Cerebellar cortex (tissue), 1 donor: ENCODE measurements at places on chromosomes 3 and 15.

DNA sequence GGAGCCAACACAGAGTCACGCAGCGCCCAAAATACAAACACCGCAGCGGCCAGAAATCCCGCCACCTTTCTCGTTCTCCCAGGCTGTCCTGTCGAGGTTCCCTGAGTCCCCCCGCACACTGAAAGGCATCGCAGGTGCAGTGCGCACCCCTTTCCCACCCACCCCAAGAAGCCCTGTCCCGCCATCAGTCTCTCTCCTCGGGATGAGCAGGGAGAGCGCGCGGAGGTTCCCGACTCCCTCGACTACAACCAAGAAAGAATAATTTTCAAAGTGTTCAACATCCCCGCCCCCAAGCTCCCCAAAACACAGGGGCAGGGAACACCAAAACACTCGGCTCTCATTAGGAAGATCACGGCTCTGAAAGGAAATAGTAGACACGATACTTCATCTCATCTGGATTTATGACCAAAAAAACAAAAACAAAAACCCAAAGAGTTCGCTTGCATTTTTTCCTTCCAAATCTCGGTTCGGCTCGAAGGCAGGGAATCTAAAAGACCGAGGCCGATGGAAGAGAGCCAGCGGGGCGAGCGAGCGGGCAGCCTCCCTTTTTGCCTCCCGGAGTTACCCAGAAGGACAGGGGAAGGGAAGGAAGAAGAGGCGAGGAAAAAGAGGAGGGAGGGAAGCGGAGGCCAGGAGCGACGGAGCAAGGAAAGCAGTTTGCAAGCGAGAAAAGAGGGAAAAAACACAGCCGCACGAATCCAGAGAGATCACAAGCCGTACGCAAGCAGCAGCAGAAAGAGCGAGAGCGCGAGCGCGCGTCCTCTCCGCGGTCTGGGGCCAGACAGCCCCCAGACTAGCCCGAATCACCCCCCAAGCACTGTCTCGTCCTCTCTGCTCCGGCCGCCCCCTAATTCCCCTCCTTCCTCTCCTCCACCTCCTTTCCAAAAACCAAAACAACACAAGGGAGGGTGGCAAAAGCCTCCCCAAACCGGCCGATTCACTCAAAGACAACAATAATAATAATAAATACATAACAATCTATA is 808 bp downstream of the BCL6 start:
- DNase-seq: peak; percentile 68

DNA sequence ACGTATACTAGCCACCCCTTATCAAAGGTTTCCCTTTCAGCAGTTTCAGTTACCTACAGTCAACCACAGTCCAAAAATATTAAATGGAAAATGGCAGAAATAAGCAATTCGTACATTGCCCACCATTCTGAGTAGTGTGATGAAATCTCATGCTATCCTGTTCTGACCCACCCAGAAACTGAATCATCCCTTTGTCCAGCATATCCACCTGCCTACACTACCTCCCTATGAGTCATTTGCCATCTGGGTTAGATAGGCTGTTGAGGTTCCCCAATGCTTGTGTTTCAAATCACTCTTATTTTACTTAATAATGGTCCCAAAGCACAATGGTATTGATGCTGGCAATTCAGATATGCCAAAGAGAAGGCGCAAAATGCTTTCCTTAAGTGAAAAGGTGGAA is 15.3 kb upstream of the PHC3 start:
- no peak for DNase-seq

- DNase-seq: no peak
These were observed 332.4 kb upstream of the TLE3 start for GRCh38 chr15:70430069-70430468.

GRCh38 chr3:41920406-41920965 is 41.4 kb downstream of the ULK4 start:
- no peak for DNase-seq

DNA sequence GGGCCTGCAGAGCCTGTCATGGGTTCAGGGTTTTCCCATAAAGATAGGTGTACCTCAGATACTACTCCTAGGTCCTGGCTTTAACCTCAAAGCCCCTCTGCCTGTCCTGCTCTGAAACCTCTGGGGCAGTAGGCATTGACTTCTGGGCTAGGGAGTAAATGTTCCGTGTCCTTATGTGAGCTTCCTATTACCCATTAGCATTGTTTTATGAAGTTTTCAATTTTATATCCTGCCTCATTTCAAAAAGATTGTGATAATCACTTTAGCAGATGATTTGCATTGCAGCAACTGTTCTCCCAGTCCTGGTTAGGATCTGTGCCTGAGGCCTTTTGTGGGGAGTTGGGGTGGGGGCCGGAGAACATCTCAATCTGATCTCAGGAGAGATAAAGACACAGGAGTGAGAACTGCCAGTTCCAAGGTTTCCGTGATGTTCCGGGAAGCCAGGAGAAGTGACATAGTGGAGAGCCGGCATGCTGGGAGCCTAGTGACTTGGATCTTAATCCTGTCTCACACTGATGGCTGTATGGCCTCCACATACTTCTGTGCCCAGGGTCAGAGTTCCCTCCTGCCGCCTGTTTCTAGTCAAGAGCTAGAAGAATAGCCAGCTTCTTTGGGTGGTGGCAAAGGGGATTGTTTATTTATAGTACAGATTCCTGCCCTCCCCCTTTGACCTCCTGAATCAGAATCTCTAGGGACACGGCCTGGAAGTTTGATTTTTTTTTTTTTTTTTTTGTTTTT is 10.6 kb downstream of the TPM1 start:
- no peak for DNase-seq
